ENCODE measurements at places on chromosomes 12 and 14. TPM values are rescaled to one million over a fixed set of nuclear protein-coding genes. Genes with fewer than 3 reads are reported as not detected.

GRCh38 chr12:56955631-56956256 lies 1.7 kb downstream of the RDH16 start:
- no peak for DNase-seq

DNA sequence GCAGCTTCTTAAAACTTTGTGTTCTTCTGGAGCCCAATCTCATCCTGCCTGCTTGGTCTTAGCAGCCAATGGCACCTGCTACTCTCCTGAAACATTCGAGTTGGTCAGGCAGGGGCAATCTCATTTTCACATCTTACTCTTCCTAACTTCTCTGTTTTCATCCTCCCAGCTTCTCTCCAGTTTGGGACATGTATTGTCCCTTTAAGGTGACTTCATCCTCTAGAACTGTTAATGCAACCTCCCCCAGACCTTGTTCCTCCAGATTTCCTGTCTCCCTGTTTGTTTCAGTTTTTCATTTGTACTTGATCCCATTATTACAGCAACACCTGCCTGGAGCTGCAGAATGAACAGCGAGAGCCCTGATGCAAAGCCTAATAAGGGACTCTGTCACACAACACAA lies 31.3 kb downstream of the SERPINA11 start:
- DNase-seq: no peak

GRCh38 chr14:23153851-23154796 lies 29.3 kb downstream of the SLC7A8 start:
- DNase-seq: no peak

DNA sequence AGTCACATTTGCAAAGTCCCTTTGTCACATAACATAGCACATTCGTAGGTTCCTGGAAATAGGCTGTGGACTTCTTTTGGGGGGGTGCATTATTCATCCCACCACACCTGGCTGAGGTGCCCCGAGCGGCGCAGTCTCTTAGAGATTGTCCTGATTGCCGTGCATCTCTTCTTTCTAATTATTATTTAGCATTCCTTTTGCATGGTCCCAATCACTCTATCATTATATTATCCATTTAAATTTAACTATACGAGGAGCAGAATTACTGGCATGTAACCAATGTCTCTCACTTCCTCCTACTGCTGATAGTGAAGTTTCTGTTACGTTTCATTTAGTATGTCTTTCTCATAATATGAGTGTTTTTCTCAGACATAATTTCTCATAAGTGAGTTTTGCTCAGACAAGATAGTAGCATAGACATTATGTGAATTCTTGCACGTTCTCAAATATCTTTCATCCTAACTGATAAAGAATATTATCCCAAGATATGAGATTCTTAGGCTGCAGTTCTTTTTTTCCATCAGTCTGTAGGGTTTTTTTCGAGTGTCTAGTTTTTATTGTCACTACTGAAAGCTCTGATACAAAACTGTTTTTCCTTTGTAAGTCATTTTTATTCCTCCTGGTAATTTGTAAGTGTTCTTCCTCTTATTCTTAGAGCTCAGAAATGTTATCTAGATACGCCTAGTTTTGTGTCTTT lies 444.3 kb downstream of the NELL2 start:
- DNase-seq: no peak

The KRT7 gene
- 21.2 TPM for total RNA-seq

The DBX2 gene
- not detected for total RNA-seq
